Activated CD4-positive, alpha-beta T cell treated with anti-CD3 and anti-CD28 coated beads for 36 hours (primary cell): ENCODE measurements at places on chromosomes 3 and 15.

DNA sequence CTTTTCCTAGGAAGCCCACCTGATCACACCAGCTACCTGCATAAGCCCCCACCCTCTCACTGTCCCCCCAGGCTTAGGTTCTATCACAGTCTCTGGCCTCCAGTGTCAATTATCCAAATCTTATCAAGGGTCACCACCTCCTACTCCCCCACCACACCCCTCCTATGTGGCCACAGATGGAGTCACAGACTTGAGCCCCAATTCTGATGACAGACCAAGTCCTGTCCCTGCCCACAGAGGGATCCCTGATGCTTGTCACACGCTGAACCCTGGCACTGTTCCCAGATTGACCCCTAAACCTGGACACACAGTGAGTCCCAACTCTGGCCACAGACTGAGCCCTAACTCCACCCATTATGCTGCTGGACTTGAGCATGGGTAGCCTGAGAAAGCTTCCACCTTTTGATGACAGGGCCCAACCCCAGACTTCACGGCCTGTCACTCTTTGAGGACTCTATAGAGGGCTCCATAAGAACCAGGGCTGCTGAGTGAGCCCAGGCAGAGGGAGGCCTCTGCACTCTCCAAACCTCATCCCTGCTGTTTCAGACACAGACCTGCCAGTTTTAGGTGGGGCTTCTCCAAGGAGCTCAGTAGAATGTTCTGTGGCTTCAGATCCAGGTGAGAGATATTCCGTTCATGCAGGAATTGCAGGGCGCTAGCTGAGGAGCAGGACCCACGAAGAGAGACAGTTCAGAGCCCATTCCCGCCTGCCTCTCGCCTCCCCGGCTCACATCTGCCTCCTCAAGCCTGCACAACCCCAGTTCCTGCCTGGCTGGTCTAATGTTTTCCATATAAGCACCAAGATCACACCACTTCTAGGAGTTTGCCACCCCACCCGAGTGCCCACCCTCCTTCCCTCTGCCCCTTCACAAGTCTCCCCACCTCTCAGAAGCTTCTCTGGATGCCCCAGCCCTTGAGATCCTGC is 1.8 kb downstream of the ULK3 start:
- DNase-seq: no peak

GRCh38 chr3:46361408-46362283 is 7.7 kb downstream of the CCR2 start:
- DNase-seq: no peak

GRCh38 chr3:98710067-98710659 is 53.0 kb upstream of the ST3GAL6 start:
- DNase-seq: no peak

GRCh38 chr15:53586799-53587198 is 172.7 kb downstream of the WDR72 start:
- DNase-seq: peak; percentile 61

DNA sequence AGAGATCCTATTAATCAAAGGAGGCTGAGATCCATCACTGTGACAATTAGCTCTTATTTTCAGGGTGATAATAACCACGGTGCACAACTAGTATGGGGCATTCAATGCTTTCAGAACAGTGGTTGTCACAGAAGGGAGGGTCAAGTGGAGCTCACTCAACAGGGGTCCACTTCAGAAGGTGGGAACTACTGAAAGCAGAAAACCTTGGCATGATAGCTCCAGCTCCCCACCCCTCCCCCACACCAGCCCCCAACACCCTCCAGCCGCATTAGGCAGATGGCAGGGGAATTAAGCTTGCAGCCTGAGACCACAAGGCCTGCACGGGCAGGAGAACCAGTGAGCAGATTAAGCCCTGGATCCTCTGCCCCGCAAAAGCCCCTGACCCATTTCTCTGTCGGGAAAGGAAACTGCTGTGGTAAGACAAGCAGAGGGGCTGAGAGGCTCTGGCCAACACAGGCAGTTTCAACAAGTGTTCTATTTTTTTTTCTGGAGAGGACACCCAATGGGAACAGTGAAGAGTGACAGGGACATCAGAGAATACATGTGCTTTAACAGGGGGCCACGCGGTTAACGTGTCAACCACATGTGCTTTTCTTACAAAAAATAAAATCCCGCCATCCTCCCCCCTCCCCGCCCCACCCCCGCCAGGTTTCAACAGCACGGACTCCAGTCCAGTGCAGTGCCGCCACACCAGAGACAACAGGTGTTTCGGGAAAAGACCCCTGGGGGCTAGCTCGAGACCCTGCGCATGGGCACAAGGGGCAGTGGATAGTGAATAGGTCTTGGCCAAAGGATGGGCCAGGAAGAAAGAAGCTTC is 997 bp downstream of the FYCO1 start:
- peak; percentile 69 for DNase-seq

- no peak for DNase-seq
These were observed 290.8 kb downstream of the UBE2E2 start for GRCh38 chr3:23493889-23494288.

GRCh38 chr15:75049392-75049791 is 26.0 kb downstream of the PPCDC start:
- DNase-seq: no peak

GRCh38 chr3:194140520-194141414 is 4.8 kb downstream of the HES1 start:
- peak; percentile 55 for DNase-seq

DNA sequence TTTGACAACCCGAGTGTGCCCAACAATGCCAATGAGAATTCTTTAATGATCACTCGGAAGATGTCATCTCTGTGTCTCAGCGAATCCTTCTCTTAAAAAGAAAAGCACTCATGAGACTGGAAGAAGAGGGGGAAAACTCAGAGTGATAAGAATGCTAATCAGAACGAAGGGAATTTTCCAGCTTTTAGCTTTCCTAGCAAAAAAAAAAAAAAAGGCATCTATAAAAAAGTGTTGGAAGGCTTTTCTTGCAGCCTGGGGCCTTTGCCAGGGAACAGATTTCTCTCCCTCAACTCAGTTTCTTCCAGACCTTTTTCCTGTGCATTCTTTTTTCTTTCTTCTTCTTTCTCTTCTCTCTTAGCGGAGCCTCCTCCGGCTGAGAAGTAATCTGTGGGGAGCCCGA is 80.5 kb upstream of the NEO1 start:
- no peak for DNase-seq

GRCh38 chr3:7000501-7000900 is 139.6 kb downstream of the GRM7 start:
- DNase-seq: no peak

- DNase-seq: no peak
These were observed 40.6 kb upstream of the ADPGK start for GRCh38 chr15:72824112-72824511.

DNA sequence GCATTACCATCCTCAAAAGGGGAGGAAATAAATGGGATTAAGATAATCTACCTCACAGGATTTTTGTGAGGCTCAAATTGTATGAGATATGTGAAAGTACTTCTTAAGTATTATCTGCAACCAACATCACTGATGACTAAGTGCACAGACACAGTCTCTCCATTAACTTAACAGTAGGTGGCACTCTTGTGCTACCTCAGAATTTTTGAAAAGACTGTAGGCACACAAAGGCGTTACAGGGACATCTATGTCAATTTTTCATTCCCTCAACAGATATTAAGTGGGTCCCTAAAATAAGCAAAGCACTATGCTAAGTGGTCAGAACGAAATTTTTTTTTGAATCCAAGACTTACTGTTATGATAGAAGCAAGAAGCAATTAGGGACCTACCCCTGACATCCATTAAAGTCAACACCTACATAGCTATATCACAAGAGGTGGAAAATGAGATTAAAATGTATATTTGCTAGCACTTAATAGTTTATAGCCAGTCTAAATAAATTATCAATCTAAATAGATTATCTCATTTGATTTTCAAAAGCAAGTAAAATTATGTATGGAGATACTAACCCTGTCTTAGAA is 52.9 kb downstream of the RYK start:
- no peak for DNase-seq

DNA sequence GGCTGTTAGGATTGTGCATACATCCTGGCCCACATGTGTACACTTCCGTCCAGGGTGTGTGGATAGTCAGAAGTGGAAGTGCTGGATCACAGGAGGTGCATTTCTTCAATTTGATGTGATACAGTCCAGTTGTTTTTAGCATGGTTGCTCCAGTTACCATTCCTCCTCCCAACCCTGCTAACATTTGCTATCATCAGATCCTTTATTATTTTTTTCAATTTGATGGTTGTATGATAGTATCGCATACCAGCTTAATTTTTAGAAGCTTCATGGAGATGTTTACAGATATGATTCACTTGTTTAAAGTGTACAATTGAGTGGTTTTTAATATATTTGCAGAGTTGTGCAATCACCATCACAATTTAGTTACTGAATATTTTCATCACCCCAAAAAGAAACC is 202.7 kb downstream of the ITPR1 start:
- DNase-seq: no peak

GRCh38 chr15:42692997-42693396 is 43.9 kb downstream of the CDAN1 start:
- no peak for DNase-seq

DNA sequence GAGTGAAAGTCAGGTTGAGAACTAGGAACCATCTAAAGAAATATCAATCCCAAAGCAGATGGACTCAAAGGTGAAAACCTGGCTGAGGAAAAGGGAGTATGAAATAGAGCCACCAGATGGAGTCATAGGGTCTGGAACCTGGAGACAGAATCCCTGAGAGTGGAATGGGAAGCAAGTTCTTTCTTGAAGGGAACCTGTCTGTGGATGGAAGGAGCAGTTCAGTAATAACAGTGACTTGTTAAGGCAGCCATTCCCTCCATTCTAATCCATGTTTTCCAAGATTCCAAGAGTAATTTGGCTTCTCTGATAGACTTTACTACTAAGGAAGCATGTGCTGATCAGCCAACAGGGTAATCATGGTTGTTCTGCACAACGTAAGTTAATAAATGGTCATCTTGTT is 22.5 kb upstream of the AQP9 start:
- no peak for DNase-seq

GRCh38 chr3:101010296-101010695 is 17.1 kb upstream of the ABI3BP start:
- no peak for DNase-seq

DNA sequence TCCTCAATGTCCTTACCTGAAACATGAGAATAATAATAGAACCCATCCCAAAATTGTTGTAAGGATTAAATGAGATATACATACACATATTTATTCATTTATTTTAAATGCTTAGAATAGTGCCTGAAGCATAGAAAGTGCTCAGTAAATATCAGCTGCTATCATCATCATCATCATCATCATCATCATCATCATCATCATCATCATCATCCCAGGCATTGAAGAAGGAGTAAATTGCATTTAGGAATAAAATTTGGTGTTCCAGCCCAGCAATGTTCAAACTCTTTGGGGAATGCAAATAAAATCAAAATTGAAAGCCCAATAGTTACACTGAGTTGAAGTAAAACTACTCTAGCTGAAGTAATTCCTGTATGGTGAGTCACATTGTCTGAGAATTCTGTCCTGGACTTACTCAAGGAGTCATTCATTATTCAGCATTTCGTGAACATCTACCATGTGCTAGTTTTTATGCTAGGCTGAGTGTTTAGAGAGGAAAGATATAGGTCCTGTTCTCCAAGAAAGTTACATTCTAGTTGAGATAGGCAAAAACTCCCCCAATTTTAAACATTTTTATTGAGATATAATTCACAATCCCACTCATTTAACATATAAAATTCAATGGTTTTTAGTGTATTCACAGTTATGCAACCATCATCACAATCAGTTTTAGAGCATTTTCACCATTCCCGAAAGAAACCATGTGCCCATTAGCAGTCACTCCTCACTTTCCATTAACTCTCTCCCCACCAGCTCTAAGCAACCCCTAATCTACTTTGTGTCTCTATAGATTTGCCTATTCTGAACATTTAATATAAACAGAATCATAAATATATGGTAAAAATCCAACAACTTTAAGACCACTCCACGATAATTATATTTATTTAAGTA is 107.2 kb downstream of the FRMD5 start:
- DNase-seq: no peak

GRCh38 chr3:152961323-152961722 is 126.4 kb downstream of the P2RY1 start:
- no peak for DNase-seq

- DNase-seq: no peak
These were observed 200.8 kb upstream of the SLCO3A1 start for GRCh38 chr15:91652610-91653207.

DNA sequence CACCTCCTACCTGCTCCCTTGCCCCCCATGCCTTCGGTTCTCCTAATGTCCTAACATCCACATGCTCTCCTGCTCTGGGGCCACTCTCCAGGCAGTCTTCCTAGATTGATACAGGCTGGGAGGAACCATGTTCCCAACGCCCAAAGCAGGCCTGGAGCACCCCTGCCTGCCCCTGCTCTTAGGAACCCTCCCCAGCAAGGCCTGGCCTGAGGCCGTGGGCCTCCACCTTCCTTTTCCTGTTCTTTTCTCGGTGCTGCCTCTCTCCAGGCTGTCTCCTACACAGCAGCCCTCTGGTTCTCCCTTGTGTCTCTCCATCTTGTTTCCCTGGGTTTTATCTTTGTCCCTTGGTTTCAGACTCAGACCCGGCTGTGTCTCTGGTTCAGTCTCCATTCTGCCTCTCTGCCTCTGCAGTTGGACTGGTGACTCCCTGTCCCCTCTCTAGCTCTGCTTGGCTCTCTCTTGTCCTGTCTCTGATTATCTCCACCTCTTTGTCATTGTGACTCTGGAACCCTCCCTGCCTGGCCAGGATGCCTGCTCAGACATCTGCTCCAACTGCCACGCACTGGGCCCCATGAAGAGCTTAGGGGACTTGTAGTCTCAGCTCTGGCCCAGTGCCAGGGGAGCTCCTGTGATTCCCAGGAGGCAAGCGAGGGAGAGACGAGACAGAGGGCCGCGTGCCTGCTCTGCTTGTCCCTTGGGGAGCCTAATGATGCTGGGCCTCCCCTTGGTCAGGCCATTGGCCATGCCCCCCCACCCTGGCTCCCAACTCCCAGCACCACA is 26.0 kb upstream of the RPL29 start:
- no peak for DNase-seq

DNA sequence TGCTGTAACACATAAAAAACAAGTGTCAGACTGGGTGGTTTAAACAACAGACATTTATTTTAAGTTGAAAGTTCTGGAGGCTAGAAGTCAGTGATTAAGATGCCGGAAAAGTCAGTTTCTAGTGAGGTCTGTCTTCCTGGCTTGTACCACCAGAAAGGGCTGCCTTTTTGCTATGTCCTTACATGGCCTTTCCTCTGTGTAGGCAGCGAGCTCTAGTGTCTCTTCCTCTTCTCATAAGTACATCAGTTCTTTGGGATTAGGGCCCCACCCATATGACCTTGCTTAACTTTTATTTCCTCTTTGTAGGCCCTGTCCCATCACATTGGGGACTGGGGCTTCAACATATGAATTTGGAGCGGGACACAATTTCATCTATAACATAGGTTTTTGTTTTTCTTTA is 128.0 kb downstream of the BBX start:
- DNase-seq: no peak
